Aorta (tissue), 5 donors: ENCODE measurements at places on chromosomes 5 and 9. TPM values are rescaled to one million over a fixed set of nuclear protein-coding genes. Genes with fewer than 3 reads are reported as not detected.

GRCh38 chr5:137348759-137349158 is 150.4 kb downstream of the SPOCK1 start:
- H3K36me3 ChIP-seq, result no peaks in the 10 kb centered on the region
- no peak overlapping the region for H3K27ac ChIP-seq
- H3K4me3 ChIP-seq, result no peak overlapping the region
- H3K4me1 ChIP-seq, result no peaks in the 10 kb centered on the region
- H3K27me3 ChIP-seq, result no peaks in the 10 kb centered on the region

- no peak for DNase-seq
- H3K27me3 ChIP-seq, result no peaks in the 10 kb centered on the region
- H3K4me1 ChIP-seq, result no peaks in the 10 kb centered on the region
- H3K4me3 ChIP-seq, result no peak overlapping the region
- no peaks in the 10 kb centered on the region for H3K36me3 ChIP-seq
- no peak overlapping the region for H3K27ac ChIP-seq
Measured at GRCh38 chr5:76978869-76979268, 26.0 kb downstream of the CRHBP start.

DNA sequence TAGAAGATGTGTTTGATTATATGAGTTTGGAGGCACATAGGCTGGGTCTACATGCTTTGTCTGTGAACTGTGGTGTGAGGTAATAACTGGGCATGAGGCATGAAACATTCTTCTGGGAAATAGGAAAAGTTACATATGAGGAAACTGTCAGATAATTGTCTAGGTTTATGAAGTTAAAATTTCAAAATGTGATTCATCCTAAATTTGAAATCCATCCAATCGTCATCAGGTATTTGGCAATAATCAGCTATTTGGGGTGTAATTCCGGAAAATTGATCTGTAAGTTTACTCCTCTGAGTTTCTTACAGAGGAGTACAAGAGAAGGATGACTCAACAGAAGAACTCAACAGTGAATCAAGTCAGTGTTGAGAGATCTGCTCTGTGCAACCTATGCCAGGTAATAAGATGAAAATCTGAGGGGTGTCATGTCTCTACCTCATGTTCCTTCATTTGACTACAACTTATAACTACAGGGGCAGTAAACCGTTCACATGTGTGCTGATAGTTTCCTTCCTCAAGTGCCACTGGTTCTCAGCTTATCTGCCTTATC is 1171.6 kb upstream of the CDH18 start:
- H3K27ac ChIP-seq, result no peak overlapping the region
- H3K4me3 ChIP-seq, result no peak overlapping the region
- H3K4me1 ChIP-seq, result no peaks in the 10 kb centered on the region

GRCh38 chr5:10262995-10263394 is 12.9 kb downstream of the CCT5 start:
- H3K36me3 ChIP-seq, result peaks cover 20% of the 10 kb centered on the region
- H3K4me1 ChIP-seq, result no peaks in the 10 kb centered on the region
- H3K4me3 ChIP-seq, result no peak overlapping the region
- DNase-seq, result no peak

DNA sequence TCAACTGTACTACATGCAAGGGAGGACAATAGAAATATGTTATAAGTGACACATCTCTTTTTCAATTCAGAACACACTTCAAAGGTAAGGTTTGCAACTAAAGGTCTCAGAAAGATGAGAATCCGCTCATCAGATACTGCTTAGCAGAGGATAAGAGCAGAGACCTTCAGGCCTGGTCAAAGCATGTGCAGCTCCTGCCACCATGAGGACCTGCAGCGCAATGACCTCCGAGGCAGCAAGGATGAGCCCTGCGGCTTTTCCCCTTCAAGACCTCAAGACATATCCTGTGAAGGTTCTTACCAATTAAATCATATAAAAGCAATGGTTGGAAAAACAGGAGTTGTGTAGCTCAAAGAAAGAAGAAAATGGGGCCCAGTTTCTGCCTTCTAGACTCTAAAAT is 135.8 kb downstream of the TRIM36 start:
- no peaks in the 10 kb centered on the region for H3K4me1 ChIP-seq
- H3K27me3 ChIP-seq, result no peaks in the 10 kb centered on the region
- H3K4me3 ChIP-seq, result no peak overlapping the region
- H3K27ac ChIP-seq, result no peak overlapping the region
- H3K36me3 ChIP-seq, result no peaks in the 10 kb centered on the region

DNA sequence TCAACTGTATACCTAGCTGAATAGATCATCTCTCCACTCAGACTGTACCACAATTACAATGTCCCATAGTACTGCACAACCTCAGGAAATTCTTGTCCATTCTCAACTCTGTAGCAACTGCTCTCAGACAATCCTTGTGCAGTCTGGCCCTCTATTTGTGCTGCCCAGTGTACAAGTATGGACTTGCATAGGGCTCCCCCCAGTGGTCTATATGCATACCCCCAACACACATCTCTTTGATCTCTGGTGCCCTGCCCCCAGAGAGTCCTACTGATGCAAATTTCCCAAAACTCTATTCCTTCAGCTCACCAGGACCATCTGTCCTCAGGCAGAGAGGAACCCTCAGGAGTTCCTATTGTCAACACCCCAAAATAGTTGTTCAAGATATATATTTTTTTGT is 205.3 kb downstream of the SLCO4C1 start:
- H3K4me1 ChIP-seq, result no peaks in the 10 kb centered on the region
- DNase-seq, result no peak
- no peak overlapping the region for H3K27ac ChIP-seq

- no peaks in the 10 kb centered on the region for H3K27me3 ChIP-seq
- H3K4me1 ChIP-seq, result no peaks in the 10 kb centered on the region
- no peak overlapping the region for H3K4me3 ChIP-seq
- no peaks in the 10 kb centered on the region for H3K36me3 ChIP-seq
- no peak overlapping the region for H3K27ac ChIP-seq
Measured at GRCh38 chr9:91905237-91905650, 44.8 kb downstream of the ROR2 start.

GRCh38 chr5:58149345-58149744 is 310.5 kb downstream of the PLK2 start:
- no peak for DNase-seq
- no peaks in the 10 kb centered on the region for H3K36me3 ChIP-seq
- H3K4me1 ChIP-seq, result no peaks in the 10 kb centered on the region

DNA sequence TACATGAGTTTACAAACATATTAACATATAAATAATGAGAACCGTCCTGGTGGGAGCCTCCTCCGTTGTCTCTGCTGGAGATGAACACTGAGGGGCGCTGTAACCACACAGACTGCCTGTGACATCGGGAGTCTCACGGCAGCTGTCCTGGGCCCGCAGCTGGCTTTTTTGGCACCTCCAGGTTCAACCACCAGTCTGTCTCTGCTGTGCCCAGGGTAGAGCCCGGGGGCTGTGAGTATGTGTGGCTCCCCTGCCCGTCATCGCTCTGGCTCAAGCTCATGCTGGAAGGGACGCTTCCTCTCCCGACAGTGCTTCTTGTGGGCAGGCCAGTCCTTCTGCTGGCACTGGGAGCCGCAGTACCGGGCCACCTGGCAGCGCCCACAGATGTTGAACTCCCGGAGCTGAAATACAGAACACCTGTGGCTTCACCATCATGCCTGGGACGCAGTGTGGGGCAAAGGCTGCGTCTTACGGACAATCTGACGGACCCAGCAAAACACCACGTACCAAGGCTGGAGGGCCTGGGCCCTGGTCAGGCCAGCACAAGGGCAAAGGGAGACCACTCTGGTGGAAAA is 3.6 kb upstream of the DPH7 start:
- H3K4me3 ChIP-seq, result no peak overlapping the region
- DNase-seq, result no peak
- no peaks in the 10 kb centered on the region for H3K27me3 ChIP-seq

GRCh38 chr9:134938346-134939079 is 20.8 kb upstream of the FCN1 start:
- no peaks in the 10 kb centered on the region for H3K27me3 ChIP-seq
- H3K27ac ChIP-seq, result no peak overlapping the region
- no peaks in the 10 kb centered on the region for H3K4me1 ChIP-seq
- peak; percentile 59 for DNase-seq
- H3K36me3 ChIP-seq, result no peaks in the 10 kb centered on the region

- no peaks in the 10 kb centered on the region for H3K27me3 ChIP-seq
- no peaks in the 10 kb centered on the region for H3K36me3 ChIP-seq
- H3K27ac ChIP-seq, result no peak overlapping the region
- no peak for DNase-seq
- H3K4me1 ChIP-seq, result no peaks in the 10 kb centered on the region
Measured at GRCh38 chr5:66516550-66516949, 79.6 kb upstream of the MAST4 start.

Gene CNTLN
- 17.0 TPM for total RNA-seq

Gene PHPT1
- 84.1 TPM for total RNA-seq
